ENCODE measurements at places on chromosomes 11 and 22. TPM values are rescaled to one million over a fixed set of nuclear protein-coding genes. Genes with fewer than 3 reads are reported as not detected.
A peak's percentile ranks its signal among the peaks of the same experiment; 100 is the strongest.

DNA sequence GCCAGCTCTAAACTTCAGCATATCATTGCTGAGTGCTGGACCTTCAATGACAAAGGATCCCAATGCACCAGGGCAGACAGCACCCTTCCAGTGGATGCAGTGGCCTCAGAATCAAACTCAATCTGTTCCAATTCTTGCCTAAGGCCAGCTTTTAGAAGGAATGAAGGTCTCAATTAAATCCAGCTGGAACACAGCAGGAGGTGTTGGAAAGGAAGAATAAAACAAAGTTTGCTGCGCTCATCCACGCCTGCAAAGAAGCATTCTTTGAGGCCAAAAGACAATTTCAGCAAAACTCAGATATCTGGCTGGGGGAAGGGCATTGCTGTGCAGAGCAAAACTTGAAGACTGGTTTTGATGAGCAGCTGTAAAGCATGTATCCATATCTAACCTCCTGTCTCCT is 120.7 kb downstream of the CCDC81 start:
- DNase-seq = no peak

- no peak for DNase-seq
Measured at GRCh38 chr22:16608931-16609330, 16.3 kb upstream of the CCT8L2 start.

DNA sequence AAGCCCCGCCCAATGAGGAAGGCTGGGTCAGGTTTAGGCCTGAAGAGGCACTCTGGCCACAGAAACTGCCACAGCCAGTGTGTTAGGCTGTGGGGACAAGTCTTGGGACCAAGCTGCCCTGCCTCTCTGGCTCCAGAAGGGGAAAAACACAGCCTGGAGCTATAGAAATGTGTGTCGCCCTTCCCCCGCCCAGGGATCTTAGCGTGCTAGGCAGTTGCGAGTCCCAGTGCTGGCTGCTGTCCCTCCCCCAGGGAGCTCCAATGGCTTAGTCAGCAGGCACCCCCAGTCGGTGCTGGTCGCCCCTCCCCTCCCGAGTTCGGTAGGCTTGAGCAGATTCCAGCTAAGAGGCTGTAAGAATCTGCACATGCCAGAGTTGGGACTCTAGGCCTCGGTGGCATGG is 99.5 kb upstream of the API5 start:
- no peak for DNase-seq

- DNase-seq = no peak
Measured at GRCh38 chr11:77449060-77449521, 24.8 kb downstream of the PAK1 start.

- DNase-seq = no peak
Measured at GRCh38 chr11:100734743-100735527, 47.8 kb downstream of the ARHGAP42 start.

GRCh38 chr22:43726964-43727543 is 85.1 kb downstream of the EFCAB6 start:
- DNase-seq = no peak

DNA sequence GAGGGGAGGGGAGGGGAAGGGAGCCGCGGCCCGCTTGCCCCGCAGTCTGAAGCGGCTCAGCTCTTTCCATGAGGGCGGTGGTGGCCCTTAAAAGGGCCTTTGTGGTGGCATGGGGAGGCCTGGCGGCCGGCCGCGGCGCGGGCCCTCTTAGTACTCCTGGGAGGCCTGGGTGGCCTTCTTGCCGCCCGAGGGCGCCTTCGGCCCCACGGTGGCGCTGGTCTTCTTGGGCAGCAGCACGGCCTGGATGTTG is 6.9 kb downstream of the DPAGT1 start:
- peak; percentile 60 for DNase-seq

DNA sequence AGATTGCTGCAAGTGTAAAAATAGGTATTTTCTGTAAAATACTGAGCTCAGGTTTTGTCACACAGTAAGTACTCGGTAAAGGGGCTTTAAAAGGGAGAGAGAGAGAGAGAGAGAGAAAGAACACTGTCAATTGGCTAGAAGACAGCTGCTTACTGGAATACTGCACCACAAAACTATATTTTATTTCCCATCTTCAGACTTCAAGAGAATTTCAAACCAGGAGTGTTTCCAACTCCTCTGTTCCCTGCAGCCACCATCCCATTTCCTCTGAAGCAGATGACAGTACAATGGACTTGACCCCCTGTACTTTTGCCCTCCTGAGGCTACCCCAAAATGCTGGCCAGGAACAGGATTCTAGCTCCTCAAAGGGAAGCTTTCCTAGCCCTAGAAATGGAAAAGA is 89.7 kb downstream of the RELT start:
- DNase-seq = no peak

The MS4A6A gene
- total RNA-seq = not detected

The KCNK4 gene
- 0.29 TPM for total RNA-seq

The SMTNL1 gene
- total RNA-seq = not detected

The DERL3 gene
- 18.8 TPM for total RNA-seq

The MGAT3 gene
- 1.2 TPM for total RNA-seq
